ENCODE measurements at places on chromosomes 5 and 9.

- no peak for DNase-seq
Measured at GRCh38 chr9:35769763-35770162, 15.7 kb upstream of the MSMP start.

DNA sequence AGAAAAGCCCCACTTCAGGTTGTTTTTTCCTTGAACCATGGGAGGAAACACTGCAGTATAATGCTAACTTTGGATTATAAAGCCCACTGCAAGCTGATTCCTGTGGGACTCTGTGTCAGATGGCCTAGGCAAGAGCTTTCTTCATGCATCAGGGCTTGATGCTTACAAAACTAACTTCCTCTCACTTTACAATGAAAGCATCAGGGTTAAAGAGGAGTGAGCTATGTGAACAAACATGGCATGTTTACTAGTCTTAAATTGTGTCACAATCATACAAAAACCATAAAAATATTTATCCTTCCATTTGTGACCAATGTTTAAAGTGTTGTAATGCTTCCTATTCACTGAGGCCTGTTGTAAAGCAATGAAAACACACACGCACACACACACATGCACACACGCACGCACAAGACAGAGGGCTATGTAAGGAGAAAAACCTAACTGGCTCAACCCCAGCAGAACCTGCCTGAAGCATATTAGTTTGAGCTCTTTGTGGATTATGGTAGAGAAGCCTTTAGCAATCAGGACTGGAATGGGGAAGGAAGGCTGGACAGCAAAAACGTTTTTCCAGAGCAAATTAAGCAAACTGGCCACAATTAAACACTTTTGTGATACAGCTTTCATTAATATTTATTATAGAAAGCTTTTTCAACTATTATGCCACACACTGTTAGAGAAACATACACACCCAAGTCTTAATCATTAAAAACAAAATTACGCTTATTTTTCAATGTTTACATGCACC, 122.2 kb downstream of the AUH start:
- no peak for DNase-seq

DNA sequence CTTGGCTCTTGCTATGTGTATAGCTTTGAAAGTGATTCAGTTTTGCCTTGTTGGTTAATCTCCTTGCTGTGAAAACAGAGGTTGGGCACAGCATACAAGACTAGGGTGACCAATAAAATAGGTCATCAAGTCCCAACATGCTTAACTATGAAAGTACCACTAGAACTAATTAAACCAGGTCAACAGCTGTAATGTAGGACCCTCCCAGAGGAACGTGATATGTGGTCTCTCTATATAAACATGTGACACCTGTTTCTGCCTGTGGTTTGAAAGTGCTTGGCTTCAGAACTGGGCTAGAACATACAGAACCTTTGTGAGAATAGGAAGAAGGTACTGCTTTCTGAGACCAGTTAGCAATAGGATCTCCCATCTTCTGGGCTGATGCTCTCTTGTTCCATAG, 297.1 kb downstream of the FBXL7 start:
- no peak for DNase-seq

GRCh38 chr9:72930828-72931227, 22.0 kb downstream of the ALDH1A1 start:
- DNase-seq: no peak

DNA sequence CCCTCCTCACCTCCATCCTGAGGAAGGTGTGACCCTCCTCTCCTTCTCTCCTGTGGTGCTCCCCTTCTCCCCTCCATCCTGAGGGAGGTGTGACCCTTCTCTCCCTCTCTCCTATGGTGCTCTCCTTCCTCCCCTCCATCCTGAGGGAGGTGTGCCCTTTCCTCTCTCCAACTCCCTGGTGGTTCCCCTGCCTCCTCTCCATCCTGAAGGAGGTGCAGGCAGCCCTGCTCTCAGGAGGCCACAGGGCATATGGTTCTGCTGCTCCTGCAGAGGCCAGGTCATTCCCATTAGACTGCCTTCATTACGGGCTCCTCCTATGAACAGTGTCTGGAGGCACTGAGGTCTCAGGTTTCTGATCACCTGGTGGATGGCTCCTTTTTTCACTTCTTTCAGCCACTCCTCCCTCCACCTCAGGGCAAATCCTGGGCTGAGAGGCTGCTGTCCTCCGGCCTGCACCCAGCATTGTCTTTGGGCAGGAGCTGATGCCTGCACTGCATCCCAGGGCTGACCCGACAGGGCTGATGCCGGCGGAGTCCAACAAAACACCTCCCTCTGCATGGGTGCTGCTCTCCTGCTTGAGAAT, 197.1 kb downstream of the MED10 start:
- no peak for DNase-seq

- DNase-seq: no peak
Measured at GRCh38 chr5:158879993-158880392, 219.7 kb downstream of the EBF1 start.
